Mesenchymal stem cell (in vitro differentiated cells and primary cell): ENCODE measurements at places on chromosomes 7 and 10.

GRCh38 chr7:44103923-44104859, at the start of gene AEBP1:
TSS of gene AEBP1 (plus strand) at chr7:44104345. CDS start at chr7:44104666, 321 bp downstream.
- H3K4me1 ChIP-seq, result peaks cover 65% of the 10 kb centered on the region
- H3K27ac ChIP-seq, result peak within 1 kb of the TSS; percentile 57
- peak; percentile 55 for DNase-seq
- peaks cover 28% of the 10 kb centered on the region for H3K36me3 ChIP-seq

GRCh38 chr7:64744680-64745079, 49.5 kb upstream of the ZNF138 start:
- no peaks in the 10 kb centered on the region for H3K4me1 ChIP-seq
- H3K27me3 ChIP-seq, result no peaks in the 10 kb centered on the region
- DNase-seq, result peak; percentile 21

GRCh38 chr10:86373828-86374227, 7.2 kb upstream of the GRID1 start:
- no peaks in the 10 kb centered on the region for H3K36me3 ChIP-seq
- no peak for DNase-seq
- no peak overlapping the region for H3K27ac ChIP-seq
- H3K4me3 ChIP-seq, result no peak overlapping the region
- peaks cover 7% of the 10 kb centered on the region for H3K4me1 ChIP-seq

GRCh38 chr10:77310288-77310840, 327.2 kb downstream of the KCNMA1 start:
- no peak overlapping the region for H3K4me3 ChIP-seq
- H3K4me1 ChIP-seq, result peaks cover 5% of the 10 kb centered on the region
- no peaks in the 10 kb centered on the region for H3K36me3 ChIP-seq
- no peak for DNase-seq
- no peaks in the 10 kb centered on the region for H3K27me3 ChIP-seq

DNA sequence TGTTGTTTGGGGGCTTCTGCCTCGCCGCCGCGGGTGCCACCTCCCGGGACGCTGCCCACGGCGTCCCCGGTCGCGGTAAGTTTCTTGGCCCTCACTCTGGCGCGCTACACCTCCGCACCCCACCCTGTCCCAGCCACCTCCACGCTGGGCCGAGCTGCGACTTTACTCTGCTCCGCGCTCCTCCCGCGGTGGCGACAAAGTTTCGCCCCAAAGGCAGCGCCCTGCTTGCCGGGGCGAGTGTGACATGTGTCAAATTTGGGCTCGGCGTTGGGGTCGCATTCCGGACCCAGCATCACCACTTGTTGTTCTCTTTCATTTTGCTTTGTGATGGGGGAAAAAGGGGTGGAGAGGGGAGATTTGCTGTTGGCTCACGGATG, 167.7 kb upstream of the PPP1R3A start:
- peaks cover 22% of the 10 kb centered on the region for H3K4me1 ChIP-seq
- H3K27ac ChIP-seq, result no peak overlapping the region
- peak overlapping the region; percentile 63 for H3K4me3 ChIP-seq
- no peak for DNase-seq
- no peaks in the 10 kb centered on the region for H3K27me3 ChIP-seq
- H3K36me3 ChIP-seq, result no peaks in the 10 kb centered on the region

- peaks cover 14% of the 10 kb centered on the region for H3K4me1 ChIP-seq
- no peak overlapping the region for H3K4me3 ChIP-seq
- no peak overlapping the region for H3K27ac ChIP-seq
- no peaks in the 10 kb centered on the region for H3K27me3 ChIP-seq
- peaks cover 12% of the 10 kb centered on the region for H3K36me3 ChIP-seq
- DNase-seq, result peak; percentile 63
Measured at GRCh38 chr7:74202841-74203556, 6.8 kb upstream of the LAT2 start.

DNA sequence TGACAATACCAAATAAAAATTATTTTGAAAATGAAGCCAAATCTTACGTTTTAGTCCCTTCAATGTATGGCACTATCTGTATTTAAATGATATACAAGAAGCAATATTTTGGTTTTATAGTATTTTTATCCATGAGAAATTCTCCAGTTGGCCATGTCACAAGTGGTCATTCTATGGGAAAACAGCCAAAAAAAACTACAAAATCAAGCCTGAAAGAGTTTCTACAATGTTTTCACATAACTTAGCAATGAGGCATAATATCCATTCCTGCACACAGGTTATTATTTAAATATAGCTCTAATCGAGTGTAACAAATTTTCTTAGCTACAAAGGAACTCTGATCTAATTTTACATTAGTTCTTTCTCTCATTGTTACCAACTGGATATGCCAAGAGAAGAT, 5.4 kb downstream of the RAB11FIP2 start:
- no peak overlapping the region for H3K27ac ChIP-seq
- no peak overlapping the region for H3K4me3 ChIP-seq
- H3K4me1 ChIP-seq, result peaks cover 2% of the 10 kb centered on the region
- DNase-seq, result no peak
- H3K27me3 ChIP-seq, result no peaks in the 10 kb centered on the region
- peaks cover 19% of the 10 kb centered on the region for H3K36me3 ChIP-seq

DNA sequence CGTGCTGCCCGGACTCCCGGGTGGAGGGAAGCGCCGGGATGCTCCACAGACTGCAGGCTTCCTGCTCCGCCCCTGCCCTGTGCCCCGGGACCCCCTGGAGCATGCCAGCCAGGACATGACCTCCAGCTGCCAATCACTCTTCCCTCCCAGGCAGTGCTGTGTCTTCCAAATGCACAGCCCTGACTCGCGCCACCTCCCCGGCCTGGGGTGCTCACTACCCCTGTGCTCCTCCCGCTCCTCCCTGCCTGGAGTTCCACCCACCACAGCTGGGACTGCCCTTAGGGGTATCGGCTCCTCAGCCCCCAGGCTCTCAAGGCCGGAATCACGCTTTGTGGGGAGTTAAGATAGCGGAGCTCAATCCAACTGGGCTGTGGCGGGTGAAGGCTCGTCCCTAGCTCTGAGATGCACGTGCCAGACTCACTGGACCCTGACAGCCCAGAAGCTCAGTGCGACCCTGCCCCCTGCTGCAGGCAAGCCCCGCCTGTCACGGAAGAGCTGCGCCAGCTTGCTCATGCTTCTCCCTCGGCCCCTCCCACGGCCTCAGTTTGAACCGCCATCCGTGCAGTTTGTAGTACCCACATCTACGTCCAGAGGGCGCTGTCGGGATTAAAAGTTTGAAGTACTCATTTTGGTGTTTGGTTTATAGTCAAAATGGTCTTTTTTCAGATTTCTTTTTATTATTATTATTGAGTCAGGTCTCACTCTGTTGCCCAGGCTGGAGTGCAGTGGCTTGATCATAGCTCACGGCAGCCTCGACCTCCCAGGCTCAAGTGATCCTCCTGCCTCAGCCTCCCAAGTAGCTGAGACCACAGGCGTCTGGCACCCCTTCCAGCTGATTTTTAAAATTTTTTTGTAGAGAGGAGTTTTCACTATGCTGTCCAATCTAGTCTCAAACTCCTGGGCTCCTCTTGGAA, 142.5 kb upstream of the TCERG1L start:
- no peaks in the 10 kb centered on the region for H3K36me3 ChIP-seq
- peaks cover 50% of the 10 kb centered on the region for H3K27me3 ChIP-seq
- no peaks in the 10 kb centered on the region for H3K4me1 ChIP-seq
- no peak for DNase-seq
- peak overlapping the region; percentile 45 for H3K4me3 ChIP-seq

DNA sequence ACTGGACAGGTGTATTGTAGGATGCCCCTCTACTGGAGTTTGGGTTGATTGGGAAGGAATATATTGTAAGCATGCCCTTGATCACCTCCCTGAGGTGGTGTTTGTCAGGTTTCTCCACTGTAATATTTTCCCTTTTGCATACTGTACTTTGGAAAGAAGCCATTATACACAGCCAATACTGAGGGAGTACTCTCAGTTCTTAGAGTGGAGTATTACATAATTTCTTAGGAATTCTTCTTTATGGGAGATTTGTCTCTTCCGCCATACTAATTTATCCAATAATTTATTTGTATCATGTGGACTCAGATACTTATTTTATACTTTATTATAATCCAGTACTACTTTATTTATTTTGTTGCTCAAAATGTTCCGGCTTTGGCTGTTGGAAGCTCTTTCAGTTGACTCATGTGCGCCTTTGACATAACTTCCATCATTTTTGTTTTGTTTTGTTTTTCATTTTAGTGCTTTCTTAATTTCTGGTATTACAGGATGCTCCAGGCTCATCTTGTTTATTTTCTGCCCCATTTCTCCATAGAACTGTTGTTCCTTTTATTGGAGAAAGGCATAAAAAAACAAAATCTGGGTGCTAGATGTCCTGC, 29.7 kb downstream of the MKLN1 start:
- H3K36me3 ChIP-seq, result peaks cover 7% of the 10 kb centered on the region
- no peak for DNase-seq
- no peak overlapping the region for H3K27ac ChIP-seq
- H3K4me1 ChIP-seq, result peaks cover 5% of the 10 kb centered on the region

DNA sequence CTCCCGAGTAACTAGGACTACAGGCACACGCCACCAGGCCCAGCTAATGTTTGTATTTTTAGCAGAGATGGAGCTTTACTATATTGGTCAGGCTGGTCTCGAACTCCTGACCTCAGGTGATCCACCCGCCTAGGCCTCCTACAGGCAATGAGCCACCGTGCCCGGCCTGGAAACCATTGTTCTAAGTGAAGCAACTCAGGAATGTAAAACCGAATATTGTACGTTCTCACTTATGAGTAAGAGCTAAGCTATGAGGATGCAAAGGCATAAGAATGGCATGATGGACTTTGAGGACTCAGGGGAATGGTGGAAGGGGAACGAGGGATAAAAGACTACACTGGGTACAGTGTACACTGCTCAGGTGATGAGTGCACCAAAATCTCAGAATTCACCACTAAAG, 235.1 kb upstream of the AUTS2 start:
- peaks cover 10% of the 10 kb centered on the region for H3K4me1 ChIP-seq
- H3K36me3 ChIP-seq, result no peaks in the 10 kb centered on the region
- DNase-seq, result no peak
- no peaks in the 10 kb centered on the region for H3K27me3 ChIP-seq
- H3K27ac ChIP-seq, result no peak overlapping the region

GRCh38 chr10:114284346-114285071, 45.5 kb downstream of the VWA2 start:
- no peak overlapping the region for H3K4me3 ChIP-seq
- peaks cover 83% of the 10 kb centered on the region for H3K27me3 ChIP-seq
- DNase-seq, result no peak
- H3K4me1 ChIP-seq, result peaks cover 2% of the 10 kb centered on the region
- no peak overlapping the region for H3K27ac ChIP-seq

DNA sequence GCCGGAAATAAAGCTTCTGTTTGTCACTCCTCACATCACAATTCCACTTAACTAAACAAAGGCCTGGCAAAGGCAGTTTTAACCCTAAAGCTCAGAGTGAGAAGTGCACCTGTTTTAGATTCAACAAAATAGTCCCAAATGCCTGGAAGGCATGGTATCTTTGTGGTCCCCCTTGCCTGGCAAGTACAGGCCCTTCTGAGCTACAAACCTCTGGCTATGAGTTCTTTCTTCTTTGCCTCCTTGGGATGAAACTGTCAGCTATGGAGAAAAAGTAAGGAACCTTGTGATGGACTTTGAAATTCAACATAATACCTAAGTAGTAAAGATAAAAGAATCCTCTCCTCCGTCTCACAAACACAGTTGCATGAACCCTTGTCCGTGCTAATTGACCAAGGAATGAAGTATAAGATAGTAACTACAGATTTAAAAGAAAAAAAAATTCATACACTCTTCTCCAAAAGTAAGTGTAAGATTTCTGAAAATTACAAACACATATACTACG, 244.5 kb upstream of the ETV1 start:
- no peaks in the 10 kb centered on the region for H3K36me3 ChIP-seq
- H3K4me1 ChIP-seq, result no peaks in the 10 kb centered on the region
- no peak overlapping the region for H3K4me3 ChIP-seq
- H3K27ac ChIP-seq, result no peak overlapping the region
- DNase-seq, result no peak
- H3K27me3 ChIP-seq, result no peaks in the 10 kb centered on the region
